ENCODE measurements at places on chromosomes 1 and 21. TPM values are rescaled to one million over a fixed set of nuclear protein-coding genes. Genes with fewer than 3 reads are reported as not detected.
A peak's percentile ranks its signal among the peaks of the same experiment; 100 is the strongest.

Gene SMYD3
- total RNA-seq, result 26.7 TPM

Gene TMIGD3
- total RNA-seq, result not detected

Gene SLC16A4
- 15.3 TPM for total RNA-seq

Gene NBPF4
- total RNA-seq, result not detected

Gene RGS16
- total RNA-seq, result not detected

Gene SSR2
- total RNA-seq, result 499 TPM

Gene C1orf167
- total RNA-seq, result not detected

Gene IGFN1
- total RNA-seq, result not detected

Gene SLC30A2
- total RNA-seq, result not detected

Gene APCS
- not detected for total RNA-seq

Gene COPA
- 334 TPM for total RNA-seq

Gene RXFP4
- 0.14 TPM for total RNA-seq

Gene SLC1A7
- total RNA-seq, result not detected

DNA sequence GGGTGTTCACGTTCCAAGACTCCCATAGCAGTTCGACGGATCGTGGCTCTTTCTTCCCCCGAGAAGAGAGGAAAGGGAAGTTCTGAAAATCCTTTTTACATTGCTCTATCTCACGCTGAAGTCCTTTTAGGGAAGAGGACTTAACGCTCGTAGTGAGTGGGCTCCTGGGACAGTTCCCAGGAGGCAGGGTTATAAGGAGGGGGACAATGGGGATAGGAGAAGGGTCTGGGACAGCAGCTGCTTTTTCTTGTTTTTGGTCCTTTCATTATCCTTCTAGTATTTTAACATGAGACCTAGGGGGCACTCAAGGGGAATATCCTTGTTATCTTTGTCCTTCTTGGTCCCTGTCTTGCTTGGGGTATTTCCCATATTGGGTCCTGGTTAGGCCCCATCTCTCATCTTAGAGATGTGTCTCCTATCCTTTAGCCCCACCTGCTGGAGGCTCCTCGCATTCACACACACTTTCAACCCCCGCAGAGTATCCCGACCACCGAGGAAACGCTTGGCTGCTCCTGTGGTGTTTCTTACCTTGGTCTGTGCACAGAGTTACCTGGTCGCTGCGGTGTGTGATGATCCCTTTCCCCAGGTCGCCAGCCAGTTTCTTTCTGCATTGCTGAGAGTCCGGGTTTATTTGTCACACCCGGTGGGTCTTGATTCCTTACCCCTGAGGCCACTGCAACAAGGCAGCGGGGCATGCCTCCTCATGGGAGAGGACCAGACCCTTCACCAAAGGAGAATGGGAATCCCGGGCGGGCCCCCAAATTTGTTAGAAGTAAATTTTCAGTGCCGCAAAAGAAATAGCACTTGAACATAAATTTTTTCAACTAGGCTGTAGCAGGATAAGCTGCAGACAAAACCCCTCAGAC lies 29.7 kb downstream of the SCCPDH start:
- no peak for DNase-seq

DNA sequence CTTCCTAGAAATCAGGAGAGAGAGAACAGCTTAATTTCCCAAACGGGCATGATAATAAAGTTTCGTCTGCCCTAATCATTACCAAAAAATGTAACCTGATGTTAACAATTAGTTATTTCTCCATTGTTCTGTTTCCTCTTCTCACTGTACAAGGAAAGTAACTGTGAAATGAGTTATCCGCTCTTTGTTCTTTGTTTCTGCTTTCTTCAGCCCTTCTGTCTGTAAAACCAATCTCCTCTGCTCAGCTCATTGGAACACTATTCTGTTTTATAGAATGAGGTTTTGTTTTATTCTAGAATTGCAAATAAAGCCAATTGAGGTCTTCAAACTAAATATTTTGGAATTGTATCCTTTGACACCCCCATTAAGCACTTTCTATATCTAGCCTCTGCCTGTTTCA lies 8.8 kb upstream of the THEM4 start:
- no peak for DNase-seq

- no peak for DNase-seq
Measured at GRCh38 chr1:65758128-65758527, 34.6 kb upstream of the PDE4B start.

- no peak for DNase-seq
Measured at GRCh38 chr1:154745286-154745731, 124.8 kb downstream of the KCNN3 start.

- no peak for DNase-seq
Measured at GRCh38 chr1:95094923-95095322, 22.2 kb upstream of the ALG14 start.

- peak; percentile 39 for DNase-seq
Measured at GRCh38 chr1:206570529-206570928, 41.7 kb downstream of the EIF2D start.

- DNase-seq, result no peak
Measured at GRCh38 chr1:29190718-29191117, 9.0 kb upstream of the SRSF4 start.

DNA sequence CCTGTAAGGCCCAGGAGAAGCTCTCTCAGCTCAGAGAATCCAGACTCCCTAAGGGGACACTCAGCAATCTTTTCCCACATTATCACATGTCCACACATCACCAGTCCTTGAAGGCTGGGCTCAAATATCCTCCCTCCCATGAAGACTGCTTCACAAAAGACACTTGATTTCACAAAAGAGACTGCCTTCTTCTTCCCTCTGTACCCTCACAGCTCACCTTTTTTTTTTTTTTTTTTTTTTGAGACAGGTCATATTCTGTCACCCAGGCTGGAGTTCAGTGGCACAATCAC lies 1.5 kb downstream of the CD58 start:
- DNase-seq, result no peak

- DNase-seq, result no peak
Measured at GRCh38 chr1:91278754-91279153, 125.9 kb downstream of the HFM1 start.

GRCh38 chr1:46056325-46056724 lies 76.1 kb downstream of the PIK3R3 start:
- no peak for DNase-seq

GRCh38 chr21:43031121-43031619 lies 44.5 kb downstream of the CBS start:
- DNase-seq, result no peak

DNA sequence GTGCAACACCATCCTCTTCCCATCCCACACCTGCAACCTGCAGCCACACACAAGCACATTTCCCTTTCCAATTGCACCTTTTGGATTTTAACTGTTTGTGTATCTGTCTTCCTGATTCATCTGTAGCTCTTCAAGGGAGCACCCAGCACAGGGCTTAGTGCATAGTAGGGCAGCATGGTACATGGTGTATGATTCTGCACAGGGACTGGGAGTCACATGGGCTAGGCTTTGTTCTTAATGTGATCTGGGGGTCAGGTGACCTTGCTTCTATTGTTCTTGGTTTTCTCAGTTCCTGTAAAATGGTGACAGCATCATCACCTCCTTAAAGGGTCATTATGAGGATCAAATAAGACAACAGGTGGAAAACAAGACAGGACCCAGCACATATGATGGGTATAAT lies 419.3 kb downstream of the MATN1 start:
- no peak for DNase-seq

DNA sequence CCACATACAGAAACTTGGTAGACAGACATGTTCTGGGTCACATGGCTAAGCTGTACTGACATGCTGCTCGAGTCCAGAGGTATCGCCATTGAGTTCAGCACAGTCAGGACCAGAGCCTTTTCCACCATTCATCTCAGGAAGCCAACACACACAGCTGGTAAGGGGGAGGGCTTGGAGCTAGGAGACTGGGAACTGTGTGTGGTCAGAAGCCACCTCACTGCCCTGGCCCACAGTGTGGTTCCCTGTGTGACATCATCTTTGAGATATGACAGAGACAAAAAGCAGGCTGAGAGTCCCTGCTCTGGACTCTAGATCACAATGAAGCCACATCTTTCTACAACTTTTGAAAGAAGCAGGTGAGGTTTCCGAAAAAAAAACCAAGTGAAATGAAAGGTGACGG lies 107.2 kb downstream of the SIM2 start:
- no peak for DNase-seq

DNA sequence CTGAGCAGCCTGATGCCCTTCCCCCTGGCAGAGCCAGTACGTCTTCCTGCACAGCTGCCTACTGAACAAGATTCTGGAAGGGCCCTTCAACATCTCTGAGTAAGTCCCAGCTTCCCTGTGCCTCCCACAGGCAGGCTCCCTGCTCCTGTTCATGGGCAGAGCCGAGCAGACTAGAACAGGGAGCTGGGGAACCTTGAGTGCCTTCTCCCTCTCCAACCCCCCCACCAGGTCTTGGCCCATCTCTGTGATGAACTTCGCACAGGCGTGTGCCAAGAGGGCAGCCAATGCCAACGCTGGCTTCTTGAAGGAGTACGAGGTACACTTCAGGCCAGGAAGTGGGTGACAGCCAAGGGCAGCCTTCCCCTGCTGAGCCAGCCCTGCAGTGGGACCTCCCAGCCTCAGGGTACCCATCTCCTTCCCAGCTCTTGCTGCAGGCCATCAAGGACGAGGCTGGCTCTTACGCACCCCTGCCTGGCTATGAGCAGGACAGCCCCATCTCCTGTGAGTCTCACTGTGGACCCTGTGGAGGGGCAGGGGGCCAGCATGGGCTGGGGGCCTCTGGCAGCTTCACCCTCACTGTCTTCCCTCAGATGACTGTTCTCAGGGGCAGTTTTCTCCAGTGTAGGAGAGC lies 6.4 kb upstream of the LGR6 start:
- no peak for DNase-seq

DNA sequence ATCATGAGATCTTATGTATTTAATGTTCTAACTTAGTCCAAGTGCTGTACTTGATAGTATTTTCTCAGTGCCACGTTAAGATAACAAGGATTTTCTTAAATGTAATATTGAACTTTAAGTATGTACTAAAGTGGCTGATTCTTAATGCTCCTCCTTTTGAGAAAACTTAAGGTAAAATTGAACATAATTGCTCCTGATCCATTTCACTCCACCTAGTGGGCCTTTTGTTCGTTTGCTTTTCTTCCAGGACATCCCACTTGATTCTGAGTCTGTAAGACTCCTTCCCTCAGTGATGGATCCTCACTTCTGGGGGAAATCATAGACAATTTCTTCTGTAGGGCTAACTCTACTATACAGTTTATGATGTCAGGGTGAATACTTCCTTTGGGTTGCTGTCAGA lies 173.1 kb downstream of the LMO4 start:
- no peak for DNase-seq

GRCh38 chr1:15684042-15684461 lies at the start of gene PLEKHM2:
PLEKHM2 (plus strand) TSS chr1:15684320; CDS start chr1:15684559, 239 bp downstream.
- no peak for DNase-seq

DNA sequence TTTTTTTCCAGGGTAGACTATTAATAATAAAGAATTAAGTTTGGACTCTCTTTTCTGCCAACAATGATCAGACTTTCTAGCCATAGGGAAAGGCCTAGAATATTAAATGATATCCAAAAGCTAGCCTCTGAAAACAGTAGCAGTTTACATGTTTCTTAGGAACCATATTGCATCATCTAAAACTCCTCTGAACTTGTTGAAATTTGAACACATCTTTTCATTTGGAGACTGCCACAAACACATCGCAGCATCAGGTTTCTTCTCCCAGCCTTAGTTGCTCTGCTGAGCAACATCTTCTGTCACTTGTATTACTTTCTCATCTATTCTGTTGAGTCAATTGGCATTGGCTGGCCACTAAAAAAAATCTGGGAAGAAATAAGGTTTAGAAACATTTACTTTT lies 63.2 kb upstream of the GNG4 start:
- no peak for DNase-seq

DNA sequence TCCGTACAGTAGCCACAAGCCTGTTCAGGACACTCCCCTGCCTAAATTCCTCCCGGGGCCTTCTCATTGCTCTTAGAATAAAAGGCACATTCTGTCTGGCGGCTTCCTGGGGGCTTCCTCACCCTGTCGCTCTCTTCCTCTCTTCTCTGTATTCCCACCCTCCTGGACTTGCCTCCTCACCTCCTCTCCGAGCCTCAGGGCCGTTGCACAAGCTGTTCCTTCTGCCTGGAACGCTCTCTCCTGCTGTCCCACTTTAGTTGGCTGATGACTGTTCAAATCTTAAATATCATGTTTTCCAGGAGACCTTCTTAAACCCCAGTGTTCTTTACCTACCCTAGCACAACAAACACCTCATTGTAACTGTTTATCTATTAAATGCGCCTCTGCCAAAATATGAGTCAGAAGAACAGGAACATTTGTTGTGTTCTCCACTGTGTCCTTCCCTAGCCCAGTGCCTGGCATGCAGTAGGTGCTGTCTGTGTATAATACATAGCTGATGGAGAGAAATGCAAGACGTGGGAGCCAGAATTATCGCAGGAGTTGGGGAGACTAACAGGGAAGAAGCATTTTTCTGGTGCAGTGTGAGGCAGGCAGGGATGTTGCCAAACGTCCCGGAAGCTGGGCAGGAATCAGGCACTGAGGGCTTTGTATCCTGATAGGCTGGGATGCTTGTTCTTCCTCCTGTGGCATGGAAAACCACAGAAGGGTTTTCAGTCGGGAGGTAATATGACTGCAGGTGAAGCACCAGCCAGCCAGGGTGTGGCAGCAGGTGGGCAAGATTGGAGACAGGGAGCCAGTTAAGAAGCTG lies 24.1 kb upstream of the THRAP3 start:
- no peak for DNase-seq

DNA sequence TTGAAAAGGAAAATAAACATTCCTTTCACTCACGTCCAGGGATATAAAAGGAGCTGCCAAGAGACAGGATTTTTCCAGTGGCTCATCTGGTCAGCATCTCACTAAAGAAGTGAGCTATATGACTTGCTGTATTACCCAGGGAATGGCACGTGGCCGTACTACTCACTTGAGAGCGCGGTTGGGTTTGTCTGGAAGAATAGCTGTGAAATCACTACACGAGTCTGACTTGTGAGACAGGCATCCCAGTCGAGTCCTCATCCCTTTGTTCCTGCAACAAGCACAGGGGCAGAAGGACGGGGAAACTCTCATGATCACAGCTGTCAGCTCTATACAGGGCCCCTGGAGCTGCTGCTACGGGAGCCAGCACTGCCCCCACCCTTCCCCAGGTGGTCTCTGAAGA lies 17.7 kb downstream of the RGS8 start:
- no peak for DNase-seq

DNA sequence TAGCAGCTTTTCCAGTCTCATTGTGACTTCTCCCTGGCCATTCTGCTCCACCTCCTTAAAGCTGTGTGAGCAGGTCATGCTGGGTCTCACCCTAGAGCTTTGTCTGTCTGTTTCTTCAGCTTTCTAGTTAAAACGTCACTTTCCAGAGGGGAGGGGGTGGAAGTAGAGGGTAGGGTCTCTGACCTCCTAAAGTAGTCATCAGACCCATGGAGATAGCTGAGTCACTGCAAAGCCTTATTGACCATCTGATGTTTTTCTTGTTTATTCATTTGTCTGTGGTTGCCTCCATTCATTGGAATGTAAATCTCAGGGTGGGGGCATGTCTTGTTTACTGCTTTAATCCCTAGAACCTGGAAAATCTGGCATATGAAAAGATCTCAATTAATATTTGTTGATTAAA lies 52.7 kb downstream of the ELF3 start:
- DNase-seq, result no peak

GRCh38 chr1:157878059-157878458 lies 36.5 kb upstream of the CD5L start:
- no peak for DNase-seq

- no peak for DNase-seq
Measured at GRCh38 chr1:212945463-212946160, 4.7 kb upstream of the VASH2 start.

All from pulmonary artery endothelial cell (primary cell).